Thyroid gland (tissue), 4 donors: ENCODE measurements at places on chromosomes 4 and X. TPM values are rescaled to one million over a fixed set of nuclear protein-coding genes. Genes with fewer than 3 reads are reported as not detected.

- peaks cover 9% of the 10 kb centered on the region for H3K27me3 ChIP-seq
- no peak overlapping the region for H3K27ac ChIP-seq
- H3K4me3 ChIP-seq = peak overlapping the region; percentile 26
- DNase-seq = peak; percentile 34
Measured at GRCh38 chr4:997375-998071, 4.3 kb upstream of the SLC26A1 start.

DNA sequence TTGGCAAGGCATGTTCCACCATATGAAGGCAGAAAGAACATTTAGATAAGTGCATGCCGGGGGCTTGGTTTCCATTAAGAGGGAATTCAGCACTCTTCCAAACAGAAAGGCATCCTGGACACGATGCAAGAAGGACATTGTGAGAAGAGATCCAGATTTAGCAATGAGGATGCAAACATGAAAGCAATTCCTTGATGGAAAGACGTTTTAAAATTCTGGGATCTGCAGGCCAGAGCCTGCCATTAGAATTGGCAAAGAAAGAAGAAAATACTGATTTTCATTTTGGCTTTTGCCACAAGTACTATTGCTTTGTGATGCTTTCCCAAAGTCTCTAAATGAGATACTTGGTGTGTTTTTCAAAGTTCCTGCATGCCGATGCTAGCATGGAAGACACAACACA, 367.6 kb downstream of the PPP3CA start:
- no peak overlapping the region for H3K27ac ChIP-seq
- no peaks in the 10 kb centered on the region for H3K36me3 ChIP-seq
- H3K27me3 ChIP-seq = no peaks in the 10 kb centered on the region
- H3K4me3 ChIP-seq = no peak overlapping the region
- DNase-seq = no peak

DNA sequence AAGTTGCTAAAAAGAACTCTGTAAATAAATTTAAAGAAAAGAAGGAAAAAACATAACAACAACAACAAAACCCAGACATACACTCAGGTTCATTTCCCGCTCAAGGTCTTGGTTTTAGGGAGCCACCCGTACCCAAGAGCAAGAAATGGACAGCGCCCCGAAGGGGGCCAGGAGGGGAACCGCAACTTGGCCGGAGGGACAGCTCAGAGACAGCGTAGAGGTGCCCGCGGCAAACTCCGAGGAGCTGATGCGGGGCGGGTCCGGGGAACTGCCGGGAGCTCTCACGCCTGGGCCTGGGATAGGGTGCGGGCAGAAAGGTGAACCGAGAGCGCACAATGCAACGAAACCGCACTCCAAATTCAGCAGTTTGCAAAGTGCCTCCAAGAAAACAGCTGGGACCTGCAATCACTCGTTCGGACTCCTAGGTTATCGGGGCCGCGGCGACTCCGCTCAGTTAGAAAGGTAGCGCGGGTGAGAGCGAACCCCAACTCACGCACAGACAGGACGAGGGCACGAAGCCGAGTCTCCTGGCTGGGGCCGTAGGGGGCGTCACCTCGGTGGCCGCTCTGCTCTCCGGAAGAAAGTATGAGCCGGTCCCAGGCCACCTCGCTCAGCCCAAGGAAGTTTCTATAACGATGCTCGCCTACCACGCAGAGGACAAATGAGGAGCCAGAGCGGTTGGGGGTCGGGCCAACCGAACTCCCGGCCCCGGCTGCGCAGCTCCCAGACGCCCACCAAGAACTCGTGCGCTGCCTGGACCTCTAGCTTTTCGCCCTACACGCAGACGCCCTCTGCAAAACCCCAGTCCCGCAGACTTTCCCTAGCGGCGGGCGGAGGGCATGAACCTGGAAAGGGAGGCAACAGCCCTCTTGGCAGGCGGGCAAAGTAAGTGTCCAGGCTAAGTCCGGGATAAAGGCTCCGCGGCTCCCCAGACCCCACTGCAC, 1.4 kb downstream of the NDNF start:
- no peaks in the 10 kb centered on the region for H3K36me3 ChIP-seq
- peak; percentile 21 for DNase-seq
- H3K4me3 ChIP-seq = peak overlapping the region; percentile 42
- peaks cover 6% of the 10 kb centered on the region for H3K4me1 ChIP-seq

DBET gene
- not detected for total RNA-seq

GRCh38 chr4:101295691-101296090, 51.6 kb downstream of the PPP3CA start:
- no peaks in the 10 kb centered on the region for H3K36me3 ChIP-seq
- H3K27me3 ChIP-seq = no peaks in the 10 kb centered on the region
- no peak overlapping the region for H3K4me3 ChIP-seq
- no peak for DNase-seq

DNA sequence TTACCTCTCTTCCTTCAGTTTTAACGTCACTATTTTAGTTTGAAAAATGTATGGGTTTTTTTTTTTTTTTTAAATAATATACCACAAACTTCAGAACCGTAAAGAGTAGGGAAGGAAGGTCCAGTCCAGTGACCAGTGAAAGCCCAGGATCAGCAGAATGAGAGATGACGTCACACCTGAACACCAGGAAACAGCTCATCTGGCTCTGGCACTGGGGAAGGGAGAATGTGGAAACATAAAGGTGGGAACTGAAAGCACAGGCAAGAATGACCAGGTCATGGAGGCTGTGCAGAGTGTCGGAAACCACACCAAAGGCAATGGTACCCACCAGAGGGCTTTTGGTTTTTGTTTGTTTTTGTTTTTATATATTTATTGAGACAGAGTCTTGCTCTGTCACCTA, 141.2 kb downstream of the DHX15 start:
- no peaks in the 10 kb centered on the region for H3K27me3 ChIP-seq
- H3K36me3 ChIP-seq = no peaks in the 10 kb centered on the region
- no peak for DNase-seq
- H3K4me1 ChIP-seq = no peaks in the 10 kb centered on the region
- no peak overlapping the region for H3K27ac ChIP-seq
- no peak overlapping the region for H3K4me3 ChIP-seq

DNA sequence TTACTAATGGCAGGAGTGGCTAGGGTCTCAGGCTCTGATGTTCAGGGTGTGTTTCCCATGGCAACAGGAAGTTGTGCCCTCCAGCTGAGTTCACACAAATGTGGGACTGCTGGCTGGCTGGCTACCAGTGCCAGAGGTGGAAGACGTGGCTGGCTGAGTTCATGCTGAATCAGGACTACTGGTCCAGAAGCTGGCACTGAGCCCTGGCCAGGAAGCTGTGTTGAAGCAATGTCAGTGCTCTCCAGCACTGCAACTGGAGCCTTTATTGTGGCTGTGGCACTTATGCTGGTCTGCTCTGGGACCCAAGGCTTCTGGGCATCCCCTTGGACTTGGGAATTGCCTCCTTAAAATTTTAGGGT, 42.0 kb upstream of the ZXDA start:
- no peaks in the 10 kb centered on the region for H3K36me3 ChIP-seq
- no peaks in the 10 kb centered on the region for H3K27me3 ChIP-seq
- H3K4me3 ChIP-seq = no peak overlapping the region
- no peak overlapping the region for H3K27ac ChIP-seq
- DNase-seq = peak; percentile 5

GRCh38 chr4:158861766-158862165, 92.9 kb downstream of the FNIP2 start:
- no peaks in the 10 kb centered on the region for H3K27me3 ChIP-seq
- H3K27ac ChIP-seq = no peak overlapping the region
- H3K36me3 ChIP-seq = peaks cover 17% of the 10 kb centered on the region
- H3K4me1 ChIP-seq = no peaks in the 10 kb centered on the region

GRCh38 chr4:25085671-25086070, 54.9 kb upstream of the LGI2 start:
- H3K27ac ChIP-seq = no peak overlapping the region
- no peaks in the 10 kb centered on the region for H3K27me3 ChIP-seq
- H3K4me1 ChIP-seq = no peaks in the 10 kb centered on the region
- no peaks in the 10 kb centered on the region for H3K36me3 ChIP-seq

HS3ST1 gene
- total RNA-seq = 1.9 TPM

UGT2A1 gene
- not detected for total RNA-seq

GRCh38 chr4:113707048-113707447, 54.5 kb downstream of the CAMK2D start:
- no peaks in the 10 kb centered on the region for H3K27me3 ChIP-seq
- H3K4me1 ChIP-seq = peaks cover 16% of the 10 kb centered on the region
- H3K4me3 ChIP-seq = no peak overlapping the region
- no peaks in the 10 kb centered on the region for H3K36me3 ChIP-seq

DNA sequence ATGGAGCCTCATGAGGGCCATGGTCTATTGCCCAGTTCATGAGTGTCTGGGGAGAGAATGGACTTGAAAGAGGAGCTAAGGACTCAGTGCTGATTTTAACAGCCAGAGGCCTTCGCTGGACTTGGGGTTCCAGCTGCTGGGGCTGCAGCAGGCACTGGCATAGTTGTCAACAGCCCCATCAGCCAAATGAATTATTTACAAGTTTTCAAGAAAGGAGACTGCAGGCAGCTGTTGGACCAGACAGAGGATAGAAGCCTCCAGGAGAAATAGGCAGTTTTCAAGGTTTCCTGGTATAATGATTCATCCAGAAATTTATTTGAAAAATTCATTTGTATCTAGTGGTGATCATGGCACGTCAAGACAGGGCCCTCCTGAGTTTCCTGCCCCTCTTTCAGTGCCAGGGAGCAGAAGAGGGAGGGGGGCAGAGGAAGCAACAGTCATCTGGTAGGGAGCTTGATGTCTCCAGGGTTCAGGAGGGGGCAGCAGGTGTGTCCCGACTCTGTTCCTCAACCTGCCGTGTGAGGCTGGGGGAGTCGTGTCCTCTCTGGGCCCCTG, 63.1 kb upstream of the GPR78 start:
- no peaks in the 10 kb centered on the region for H3K4me1 ChIP-seq
- no peak overlapping the region for H3K27ac ChIP-seq
- DNase-seq = no peak
- no peaks in the 10 kb centered on the region for H3K27me3 ChIP-seq

- H3K27ac ChIP-seq = peak within 1 kb of the TSS; percentile 67
- no peaks in the 10 kb centered on the region for H3K27me3 ChIP-seq
- no peaks in the 10 kb centered on the region for H3K36me3 ChIP-seq
Measured at GRCh38 chr4:89894649-89895550, at the start of gene MMRN1. Gene MMRN1 (plus strand): TSS chr4:89894854. CDS start chr4:89894972, 118 bp downstream.

DNA sequence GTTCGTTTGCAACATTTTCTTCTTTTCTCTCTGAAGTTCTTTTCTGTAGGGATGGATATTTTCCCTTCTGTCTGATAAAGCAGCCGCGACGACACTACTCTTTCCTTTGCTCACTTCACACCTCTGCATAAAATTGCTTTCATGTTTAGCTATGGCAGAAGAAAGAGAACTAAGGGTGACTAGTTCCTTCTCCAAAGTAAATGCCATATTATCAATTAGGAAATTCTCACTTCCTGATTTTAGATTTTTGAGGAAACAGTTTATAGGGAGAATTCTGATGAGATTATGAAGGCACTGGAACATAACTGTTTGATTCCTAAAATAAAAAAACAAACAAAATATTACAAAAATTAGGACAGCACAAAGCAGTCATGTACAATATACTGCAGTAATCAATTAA, 29.2 kb downstream of the FANCB start:
- H3K36me3 ChIP-seq = no peaks in the 10 kb centered on the region
- no peak overlapping the region for H3K27ac ChIP-seq
- no peaks in the 10 kb centered on the region for H3K27me3 ChIP-seq
- DNase-seq = no peak
- H3K4me1 ChIP-seq = no peaks in the 10 kb centered on the region

DNA sequence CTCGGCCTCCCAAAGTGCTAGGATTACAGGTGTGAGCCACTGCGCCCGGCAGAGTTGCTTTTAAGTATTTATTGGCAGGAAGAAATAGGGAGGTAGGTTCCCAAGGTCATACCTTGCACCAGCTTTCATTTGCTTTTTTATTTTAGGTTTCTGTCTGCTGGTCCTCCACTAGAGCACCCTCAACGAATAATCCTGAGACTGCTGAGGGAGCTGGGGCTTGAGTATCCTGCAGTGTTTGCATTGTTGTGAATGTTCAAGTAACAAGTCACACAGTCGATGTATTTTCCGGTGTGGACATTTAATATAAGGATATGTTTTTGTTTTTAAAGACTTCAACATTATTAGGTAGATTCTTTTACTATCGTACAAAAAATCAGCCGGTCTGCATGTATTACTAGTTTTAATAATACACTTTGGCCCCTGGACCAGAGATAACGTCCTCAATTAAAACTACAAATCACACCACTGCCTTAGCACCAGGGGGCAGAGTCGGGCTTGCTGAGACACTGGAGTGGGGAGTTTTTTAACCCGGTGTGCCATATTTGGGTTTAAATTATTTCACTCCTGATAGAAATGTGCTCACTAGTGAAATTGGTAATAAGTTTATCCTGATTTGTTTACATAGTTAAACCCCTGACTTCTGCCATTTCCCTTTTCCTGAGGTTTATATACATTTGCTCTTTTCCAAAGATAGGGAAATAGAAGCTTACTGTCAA, 11.6 kb downstream of the SMIM20 start:
- H3K27ac ChIP-seq = no peak overlapping the region
- DNase-seq = no peak
- H3K27me3 ChIP-seq = no peaks in the 10 kb centered on the region
- no peaks in the 10 kb centered on the region for H3K36me3 ChIP-seq
- no peaks in the 10 kb centered on the region for H3K4me1 ChIP-seq
- H3K4me3 ChIP-seq = no peak overlapping the region

PDK3 gene
- total RNA-seq = 24.5 TPM

ANTXR2 gene
- total RNA-seq = 46.1 TPM

CLDN22 gene
- not detected for total RNA-seq

SPANXA1 gene
- not detected for total RNA-seq

- H3K36me3 ChIP-seq = no peaks in the 10 kb centered on the region
- DNase-seq = no peak
- H3K4me3 ChIP-seq = no peak overlapping the region
- no peak overlapping the region for H3K27ac ChIP-seq
- no peaks in the 10 kb centered on the region for H3K4me1 ChIP-seq
Measured at GRCh38 chrX:119647089-119647488, 40.9 kb upstream of the NKRF start.

DNA sequence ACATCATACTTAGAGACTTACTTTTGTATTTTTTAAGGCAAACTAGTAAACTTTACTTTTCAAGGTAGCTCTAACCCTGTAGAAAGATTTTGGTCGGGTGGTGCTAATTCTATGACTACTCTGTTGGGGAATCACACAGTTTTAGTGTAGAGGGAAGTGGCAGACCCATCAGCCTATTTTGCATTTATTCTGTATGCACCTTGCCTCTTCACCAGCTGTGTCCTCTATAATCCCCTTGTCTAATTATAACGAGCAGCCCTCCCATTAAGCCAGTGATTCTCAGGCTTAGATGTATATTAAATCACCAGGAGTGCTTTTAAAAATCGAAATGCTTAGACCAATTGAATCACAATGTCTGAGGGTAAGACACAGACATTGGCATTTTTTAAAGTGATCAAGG, 78.1 kb downstream of the GALNT7 start:
- H3K27ac ChIP-seq = no peak overlapping the region
- no peak overlapping the region for H3K4me3 ChIP-seq
- DNase-seq = no peak
- H3K4me1 ChIP-seq = peaks cover 6% of the 10 kb centered on the region

- H3K27me3 ChIP-seq = no peaks in the 10 kb centered on the region
- no peak overlapping the region for H3K27ac ChIP-seq
- no peak overlapping the region for H3K4me3 ChIP-seq
- no peak for DNase-seq
- no peaks in the 10 kb centered on the region for H3K36me3 ChIP-seq
- no peaks in the 10 kb centered on the region for H3K4me1 ChIP-seq
Measured at GRCh38 chr4:42101446-42101975, 50.9 kb downstream of the BEND4 start.

DUSP21 gene
- total RNA-seq = not detected
